ENCODE measurements at places on chromosomes 16 and 17. TPM values are rescaled to one million over a fixed set of nuclear protein-coding genes. Genes with fewer than 3 reads are reported as not detected.

Gene HEXIM1
- 63.3 TPM for total RNA-seq

Gene NPIPA2
- total RNA-seq: 3.1 TPM

Gene ARHGAP27
- 41.4 TPM for total RNA-seq

GRCh38 chr17:30454635-30455034, 22.6 kb upstream of the GOSR1 start:
- no peaks in the 10 kb centered on the region for H3K4me1 ChIP-seq
- H3K27ac ChIP-seq: no peak overlapping the region
- H3K4me3 ChIP-seq: no peak overlapping the region

DNA sequence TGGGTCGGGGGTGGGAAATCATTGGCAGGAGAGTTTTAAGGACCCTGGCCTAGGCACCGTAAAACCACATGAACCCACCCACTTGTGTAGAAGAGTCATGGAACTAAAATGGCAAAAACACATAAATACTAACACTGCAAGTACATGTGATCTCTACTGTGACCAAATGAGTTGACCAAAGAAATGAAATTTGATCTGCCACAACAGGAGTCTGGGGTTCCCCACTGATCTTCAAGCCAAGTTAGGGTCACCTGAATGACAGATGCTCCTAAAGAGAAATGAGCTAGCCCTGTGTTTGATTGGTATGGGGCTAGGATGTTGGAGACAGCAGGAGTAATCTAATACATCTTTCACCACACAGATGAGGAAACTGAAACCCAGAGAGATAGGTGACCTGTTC, 21.5 kb upstream of the SKAP1 start:
- H3K36me3 ChIP-seq: no peaks in the 10 kb centered on the region
- no peak overlapping the region for H3K27ac ChIP-seq
- H3K27me3 ChIP-seq: no peaks in the 10 kb centered on the region
- DNase-seq: no peak
- peaks cover 61% of the 10 kb centered on the region for H3K4me1 ChIP-seq

GRCh38 chr17:71145486-71145885, 975.3 kb upstream of the SOX9 start:
- no peaks in the 10 kb centered on the region for H3K27me3 ChIP-seq
- H3K36me3 ChIP-seq: peaks cover 2% of the 10 kb centered on the region
- H3K4me3 ChIP-seq: no peak overlapping the region
- H3K4me1 ChIP-seq: no peaks in the 10 kb centered on the region
- DNase-seq: no peak
- no peak overlapping the region for H3K27ac ChIP-seq

- H3K4me3 ChIP-seq: peak overlapping the region; percentile 61
- H3K27me3 ChIP-seq: no peaks in the 10 kb centered on the region
- H3K4me1 ChIP-seq: peaks cover 86% of the 10 kb centered on the region
- peak; percentile 59 for DNase-seq
- peaks cover 24% of the 10 kb centered on the region for H3K36me3 ChIP-seq
Measured at GRCh38 chr17:45234641-45235415, 13.1 kb downstream of the FMNL1 start.

- H3K4me1 ChIP-seq: no peaks in the 10 kb centered on the region
- H3K36me3 ChIP-seq: no peaks in the 10 kb centered on the region
- no peak overlapping the region for H3K4me3 ChIP-seq
Measured at GRCh38 chr17:33647956-33648355, 354.9 kb upstream of the ASIC2 start.
